ENCODE measurements at places on chromosomes 11 and 22. TPM values are rescaled to one million over a fixed set of nuclear protein-coding genes. Genes with fewer than 3 reads are reported as not detected.

VPREB1 gene
- not detected for total RNA-seq

PRRG4 gene
- 1.3 TPM for total RNA-seq

MIAT gene
- total RNA-seq = 36.0 TPM

SYT13 gene
- 12.3 TPM for total RNA-seq

MOGAT2 gene
- total RNA-seq = not detected

LARGE2 gene
- 111 TPM for total RNA-seq

SFI1 gene
- total RNA-seq = 31.2 TPM

UBQLN3 gene
- total RNA-seq = not detected

SGSM1 gene
- total RNA-seq = 5.4 TPM

DNA sequence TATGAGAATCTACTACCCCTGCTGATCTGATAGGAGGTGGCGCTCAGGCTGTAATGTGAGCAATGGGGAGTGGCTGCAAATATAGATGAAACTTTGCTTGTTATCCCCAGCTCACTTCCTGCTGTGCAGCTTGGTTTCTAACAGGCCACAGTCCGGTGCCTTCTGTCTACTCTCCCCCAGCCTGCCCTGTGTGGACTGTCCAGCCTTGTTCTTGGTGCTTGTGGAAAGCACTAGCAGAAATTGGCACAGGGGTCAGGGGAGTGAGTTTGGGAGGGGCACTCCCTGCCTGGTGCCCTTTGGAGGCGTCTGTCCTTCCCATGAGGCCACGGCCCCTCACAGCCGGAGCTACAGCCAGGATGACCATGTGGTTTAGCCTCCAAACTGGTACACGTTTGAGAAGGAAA lies 14.3 kb downstream of the MOV10L1 start:
- DNase-seq = no peak
- H3K36me3 ChIP-seq = no peaks in the 10 kb centered on the region
- no peaks in the 10 kb centered on the region for H3K4me1 ChIP-seq
- no peaks in the 10 kb centered on the region for H3K27me3 ChIP-seq

- H3K4me3 ChIP-seq = no peak overlapping the region
- no peaks in the 10 kb centered on the region for H3K27me3 ChIP-seq
These were observed 106.9 kb downstream of the KIAA1671 start for GRCh38 chr22:25059438-25059837.

GRCh38 chr22:48647606-48648515 lies 1179.8 kb downstream of the BRD1 start:
- H3K4me1 ChIP-seq = no peaks in the 10 kb centered on the region
- no peak overlapping the region for H3K27ac ChIP-seq
- no peak overlapping the region for H3K4me3 ChIP-seq
- no peaks in the 10 kb centered on the region for H3K27me3 ChIP-seq
- H3K36me3 ChIP-seq = no peaks in the 10 kb centered on the region
- DNase-seq = no peak

- DNase-seq = no peak
- no peaks in the 10 kb centered on the region for H3K36me3 ChIP-seq
- no peaks in the 10 kb centered on the region for H3K27me3 ChIP-seq
- no peak overlapping the region for H3K27ac ChIP-seq
These were observed 5.6 kb downstream of the PLAAT3 start for GRCh38 chr11:63608353-63609345.

GRCh38 chr11:61963016-61963281 lies 4.5 kb downstream of the FTH1 start:
- no peak for DNase-seq
- peaks cover 14% of the 10 kb centered on the region for H3K36me3 ChIP-seq
- no peak overlapping the region for H3K27ac ChIP-seq
- H3K4me3 ChIP-seq = no peak overlapping the region
- no peaks in the 10 kb centered on the region for H3K27me3 ChIP-seq

GRCh38 chr11:545171-545570 lies 7.8 kb downstream of the LRRC56 start:
- no peaks in the 10 kb centered on the region for H3K27me3 ChIP-seq
- no peaks in the 10 kb centered on the region for H3K36me3 ChIP-seq
- no peak overlapping the region for H3K4me3 ChIP-seq

DNA sequence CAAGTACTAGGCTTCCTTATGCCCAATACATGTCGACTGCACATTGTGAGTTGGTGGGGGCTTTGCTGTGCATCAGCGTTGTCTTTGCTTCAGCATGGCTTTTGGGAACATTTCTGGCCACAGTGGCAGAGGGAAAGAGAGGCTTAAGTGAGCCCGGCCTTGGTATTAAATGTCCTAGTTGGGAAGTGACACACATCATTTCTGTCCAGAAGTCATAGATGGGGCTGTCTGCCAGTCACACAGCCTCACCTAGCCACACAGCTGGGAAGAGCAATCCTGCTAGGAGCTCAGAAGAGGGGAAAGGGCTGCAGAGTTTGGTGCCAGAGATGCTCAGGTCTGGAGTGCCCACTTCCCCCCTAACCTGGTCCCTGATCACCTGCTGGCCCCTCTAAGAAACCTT lies 27.6 kb downstream of the TREH start:
- H3K27me3 ChIP-seq = no peaks in the 10 kb centered on the region
- H3K4me1 ChIP-seq = no peaks in the 10 kb centered on the region
- H3K36me3 ChIP-seq = peaks cover 63% of the 10 kb centered on the region
- no peak overlapping the region for H3K27ac ChIP-seq
- DNase-seq = no peak

- no peak for DNase-seq
- no peak overlapping the region for H3K4me3 ChIP-seq
- no peak overlapping the region for H3K27ac ChIP-seq
- no peaks in the 10 kb centered on the region for H3K36me3 ChIP-seq
These were observed 45.8 kb upstream of the SLN start for GRCh38 chr11:107757661-107758060.

- H3K27ac ChIP-seq = no peak overlapping the region
- H3K4me1 ChIP-seq = peaks cover 3% of the 10 kb centered on the region
These were observed 40.8 kb upstream of the FTH1 start for GRCh38 chr11:62008193-62008592.

DNA sequence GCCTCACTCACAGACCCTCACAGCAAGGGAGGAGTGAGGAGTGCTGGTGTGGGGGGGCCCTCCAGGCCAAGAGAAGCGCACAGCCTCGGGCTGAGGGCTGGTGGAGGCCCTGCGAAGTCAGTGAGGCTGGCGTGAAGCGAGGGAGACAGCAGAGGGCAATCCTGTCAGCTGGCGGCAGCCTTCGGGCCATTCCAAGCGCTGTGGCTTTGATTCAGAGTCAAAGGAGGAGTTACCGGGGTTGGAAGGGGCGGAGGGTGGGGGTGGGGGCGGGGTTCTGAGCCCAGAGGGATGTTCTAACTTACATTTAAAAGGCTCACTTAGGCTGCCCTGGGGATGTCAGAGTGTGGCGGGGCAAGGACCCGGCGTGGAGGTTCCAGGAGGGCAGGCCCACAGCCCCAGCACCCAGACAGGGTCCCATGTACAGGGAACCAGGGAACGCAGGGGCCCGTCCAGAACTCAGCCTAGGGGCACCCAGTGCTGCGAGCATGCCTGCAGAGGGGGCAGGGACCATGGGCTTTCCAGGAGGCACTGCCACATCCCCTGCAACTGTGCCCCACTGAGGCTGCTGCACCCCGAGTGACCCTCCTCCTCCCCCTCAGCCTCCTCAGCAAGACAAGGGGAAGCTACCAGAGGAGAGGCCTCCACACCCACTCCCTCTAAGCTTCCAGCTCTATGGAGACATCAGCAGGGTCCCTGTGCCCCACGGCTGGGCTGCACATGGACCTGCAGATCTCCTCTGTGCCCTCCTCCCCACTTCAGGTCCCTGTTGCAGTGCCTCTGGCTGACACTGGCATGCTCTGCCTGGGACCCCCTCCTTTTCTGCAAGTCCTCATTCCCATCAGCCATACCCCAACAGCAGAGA lies 39.7 kb upstream of the TTLL12 start:
- peaks cover 3% of the 10 kb centered on the region for H3K27me3 ChIP-seq
- DNase-seq = peak; percentile 51
- no peak overlapping the region for H3K27ac ChIP-seq

- no peaks in the 10 kb centered on the region for H3K4me1 ChIP-seq
- no peak overlapping the region for H3K27ac ChIP-seq
- H3K36me3 ChIP-seq = no peaks in the 10 kb centered on the region
- DNase-seq = no peak
- no peak overlapping the region for H3K4me3 ChIP-seq
- no peaks in the 10 kb centered on the region for H3K27me3 ChIP-seq
These were observed 452.3 kb downstream of the KCNA4 start for GRCh38 chr11:29564486-29564885.

- no peaks in the 10 kb centered on the region for H3K36me3 ChIP-seq
- no peaks in the 10 kb centered on the region for H3K27me3 ChIP-seq
- peaks cover 9% of the 10 kb centered on the region for H3K4me1 ChIP-seq
- no peak overlapping the region for H3K27ac ChIP-seq
- no peak overlapping the region for H3K4me3 ChIP-seq
- no peak for DNase-seq
These were observed 12.5 kb upstream of the LRRC10B start for GRCh38 chr11:61495801-61496601.

GRCh38 chr11:44226945-44227344 lies 83.0 kb downstream of the ALX4 start:
- no peak overlapping the region for H3K4me3 ChIP-seq
- no peak for DNase-seq
- H3K36me3 ChIP-seq = no peaks in the 10 kb centered on the region
- H3K27ac ChIP-seq = no peak overlapping the region
- no peaks in the 10 kb centered on the region for H3K4me1 ChIP-seq

- H3K4me1 ChIP-seq = no peaks in the 10 kb centered on the region
- no peak overlapping the region for H3K4me3 ChIP-seq
These were observed 993.4 kb upstream of the FAT3 start for GRCh38 chr11:91231226-91231625.

- peaks cover 2% of the 10 kb centered on the region for H3K4me1 ChIP-seq
- H3K27ac ChIP-seq = no peak overlapping the region
- H3K27me3 ChIP-seq = peaks cover 12% of the 10 kb centered on the region
- no peak overlapping the region for H3K4me3 ChIP-seq
- H3K36me3 ChIP-seq = no peaks in the 10 kb centered on the region
These were observed 890 bp upstream of the ARFGAP3 start for GRCh38 chr22:42857845-42858481.

DNA sequence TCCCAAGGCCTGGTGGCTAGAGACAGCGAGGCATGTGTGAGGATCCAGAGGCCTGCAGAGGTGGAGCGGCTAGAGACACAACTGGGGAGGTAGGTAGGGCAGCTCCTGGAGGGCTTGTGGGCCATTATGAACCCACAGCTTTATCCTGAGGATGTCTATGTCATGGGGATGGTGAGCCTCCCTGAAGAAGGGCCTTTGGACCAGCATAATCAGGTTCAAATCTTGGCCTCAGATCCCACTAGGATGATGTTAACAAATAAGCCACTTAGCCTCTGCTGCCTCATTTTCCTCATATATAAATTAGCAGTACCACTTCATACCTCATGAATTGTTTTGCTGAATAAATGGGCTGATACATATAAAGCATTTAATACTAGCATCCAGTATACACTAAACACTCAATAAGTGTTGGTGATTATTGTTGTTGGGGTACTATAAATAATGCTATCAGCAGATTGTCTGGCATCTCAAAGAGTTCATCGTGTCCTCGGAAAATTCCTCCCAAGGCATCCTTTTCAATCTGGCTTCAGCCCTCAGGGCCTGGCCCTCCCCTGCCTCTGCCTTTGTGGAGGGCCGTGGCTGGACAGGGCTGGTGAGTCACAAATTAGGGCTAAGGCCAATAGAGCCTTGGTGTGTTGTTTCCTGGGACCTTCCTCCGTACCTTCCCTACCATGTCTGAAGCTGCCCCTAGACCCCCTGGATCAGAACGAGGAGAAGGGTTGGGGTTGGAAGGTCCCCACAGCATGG lies 30.9 kb upstream of the LRRC32 start:
- no peak overlapping the region for H3K4me3 ChIP-seq
- no peaks in the 10 kb centered on the region for H3K36me3 ChIP-seq
- H3K27me3 ChIP-seq = no peaks in the 10 kb centered on the region
- no peak for DNase-seq

GRCh38 chr11:5528495-5528894 lies 12.0 kb upstream of the UBQLNL start:
- no peak overlapping the region for H3K27ac ChIP-seq
- H3K27me3 ChIP-seq = no peaks in the 10 kb centered on the region
- DNase-seq = no peak
- H3K4me1 ChIP-seq = no peaks in the 10 kb centered on the region

DNA sequence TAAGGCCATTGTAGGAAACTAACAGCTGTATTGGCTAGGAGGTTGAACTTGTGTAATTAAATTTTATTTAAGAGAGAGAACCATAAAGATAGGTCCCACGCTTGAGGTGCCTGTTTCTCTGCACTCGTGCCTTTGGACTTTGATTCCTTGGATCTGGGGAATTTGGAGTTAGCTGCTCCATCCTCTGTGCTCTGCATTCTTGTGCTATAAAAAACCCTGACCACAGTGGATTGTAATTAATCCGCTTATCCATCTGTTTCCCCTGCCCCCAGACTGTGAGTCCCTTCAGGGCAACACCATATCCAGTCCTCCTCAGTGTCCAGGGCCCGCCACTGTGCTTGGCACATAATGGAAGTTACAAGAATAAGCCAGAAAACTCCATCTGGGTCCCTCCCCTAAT lies 169.8 kb downstream of the SPON1 start:
- DNase-seq = no peak
- no peaks in the 10 kb centered on the region for H3K4me1 ChIP-seq
- H3K36me3 ChIP-seq = no peaks in the 10 kb centered on the region
- no peak overlapping the region for H3K4me3 ChIP-seq
- H3K27me3 ChIP-seq = no peaks in the 10 kb centered on the region
- H3K27ac ChIP-seq = no peak overlapping the region

GRCh38 chr11:129888451-129888850 lies 6.9 kb downstream of the NFRKB start:
- H3K27me3 ChIP-seq = no peaks in the 10 kb centered on the region
- H3K27ac ChIP-seq = no peak overlapping the region
- no peaks in the 10 kb centered on the region for H3K4me1 ChIP-seq
- no peak for DNase-seq
- no peak overlapping the region for H3K4me3 ChIP-seq
- peaks cover 82% of the 10 kb centered on the region for H3K36me3 ChIP-seq

GRCh38 chr22:39621826-39622225 lies 51.3 kb downstream of the CACNA1I start:
- no peak for DNase-seq
- no peaks in the 10 kb centered on the region for H3K36me3 ChIP-seq
- no peak overlapping the region for H3K4me3 ChIP-seq
- no peak overlapping the region for H3K27ac ChIP-seq
- no peaks in the 10 kb centered on the region for H3K27me3 ChIP-seq

DNA sequence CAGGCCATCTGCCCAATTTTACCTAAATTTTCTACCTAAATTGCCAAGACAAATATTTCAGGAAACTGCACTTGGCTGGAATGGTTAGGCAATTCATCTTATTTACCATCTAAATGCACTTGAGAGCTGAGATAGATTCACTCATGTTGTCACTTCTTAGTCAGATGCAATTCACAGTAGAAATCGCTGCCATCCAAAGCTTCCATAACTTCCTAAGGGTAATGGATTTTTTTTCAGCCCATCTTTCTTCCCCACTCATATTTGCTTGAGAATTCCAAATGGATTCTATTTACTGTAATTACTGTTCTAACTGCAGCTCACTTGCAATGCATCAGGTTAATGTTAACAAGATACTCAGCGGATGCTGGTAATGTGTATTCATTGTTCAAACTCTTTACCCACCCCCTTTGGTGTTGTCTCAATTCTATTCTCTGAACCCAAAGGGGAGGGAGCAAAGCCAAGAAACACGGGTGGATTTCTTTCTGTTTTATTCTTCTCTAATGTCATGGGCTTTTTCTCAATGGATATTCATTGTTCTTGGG lies 96.0 kb downstream of the TENM4 start:
- H3K36me3 ChIP-seq = no peaks in the 10 kb centered on the region
- DNase-seq = no peak
- no peaks in the 10 kb centered on the region for H3K27me3 ChIP-seq
- H3K27ac ChIP-seq = no peak overlapping the region

All from H1 (cell line).